Stimulated activated CD4-positive, alpha-beta T cell treated with anti-CD3 and anti-CD28 coated beads, Interleukin-1b, Interleukin-23, amount 100 ng/mL, for 1 hour (primary cell): ENCODE measurements at places on chromosomes 6 and 20.

DNA sequence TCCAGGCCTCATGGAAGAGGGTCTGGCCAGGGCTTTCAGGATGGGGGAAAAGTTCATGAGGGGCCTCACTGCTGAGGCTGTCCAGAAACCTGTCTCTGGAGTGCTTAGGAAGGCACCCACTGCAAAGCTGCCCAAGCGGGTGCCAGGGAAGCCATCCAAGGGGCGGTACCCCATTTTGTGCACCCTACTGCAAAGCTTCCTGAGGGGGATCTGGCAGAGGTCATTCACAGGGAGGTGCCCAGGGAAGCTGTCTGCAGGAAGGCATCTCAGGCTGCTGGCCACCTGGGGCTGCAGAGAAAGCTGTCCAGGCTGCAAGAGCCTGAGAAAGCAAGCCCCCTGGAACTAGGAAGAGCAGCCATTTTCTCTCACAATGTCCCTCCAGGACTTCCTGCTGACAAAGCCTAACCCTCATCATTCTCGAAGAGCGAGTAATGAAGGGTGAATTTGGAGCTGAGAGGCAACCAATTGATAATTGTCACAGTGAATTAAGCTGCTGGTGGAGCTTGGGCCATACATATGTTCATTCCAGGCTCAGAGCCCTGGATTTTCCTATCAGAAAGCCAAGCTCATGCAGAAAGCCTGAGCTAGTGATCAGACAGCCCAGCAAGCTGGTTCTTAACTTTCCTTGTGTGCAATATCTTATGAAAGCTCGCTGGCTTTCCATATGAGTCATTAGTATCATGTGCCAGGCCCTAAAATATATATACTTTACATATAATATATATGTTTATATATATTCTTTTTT, 62.2 kb upstream of the SLC22A16 start:
- no peak for DNase-seq

- no peak for DNase-seq
Measured at GRCh38 chr6:142476452-142476851, 174.6 kb downstream of the ADGRG6 start.

DNA sequence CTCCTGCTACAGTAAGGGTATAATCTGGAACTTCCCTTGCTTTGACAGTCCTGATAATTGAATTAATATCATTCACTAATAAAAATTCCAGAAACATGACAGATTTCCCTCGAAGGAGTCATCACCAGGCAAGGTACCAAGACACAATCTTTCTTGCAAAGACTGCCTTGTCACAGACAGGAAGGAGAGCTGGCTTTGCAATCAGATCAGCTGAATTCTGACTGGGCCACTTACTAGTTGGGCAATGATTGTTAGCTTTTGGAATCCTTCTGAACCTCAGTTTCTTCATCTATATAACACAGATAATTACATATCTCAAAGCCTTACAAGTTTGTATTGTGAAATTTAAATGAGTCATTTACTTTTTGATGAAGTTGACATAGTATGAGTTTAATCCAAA, 344.2 kb downstream of the RFPL4B start:
- DNase-seq = no peak

DNA sequence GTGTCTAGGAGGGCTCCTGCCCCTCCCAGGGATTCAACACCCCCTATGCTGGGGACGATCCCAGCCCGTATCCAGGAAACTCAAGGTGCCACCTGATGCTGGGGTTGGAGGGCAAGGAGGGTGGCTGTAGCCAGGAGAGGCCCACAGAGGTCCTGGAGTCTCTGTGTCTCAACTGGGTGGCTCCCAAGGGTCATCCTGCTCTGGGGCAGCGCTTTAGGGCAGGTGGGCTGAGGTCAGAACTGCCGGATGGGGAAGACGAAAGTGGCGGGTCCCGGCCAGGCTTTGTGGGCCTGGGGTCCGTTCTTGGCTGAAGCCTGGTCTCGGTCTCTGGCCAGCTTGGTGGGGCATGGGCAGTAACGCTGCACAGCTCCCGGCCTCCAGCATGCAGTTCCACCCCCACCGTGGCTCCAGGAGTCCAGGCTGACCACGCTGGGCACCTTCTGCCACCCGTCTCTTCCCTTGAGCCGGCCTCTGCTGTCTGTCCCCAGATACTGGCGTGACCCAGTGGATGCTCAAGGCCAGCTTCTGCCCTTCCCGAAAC, 2.8 kb upstream of the COL20A1 start:
- DNase-seq = no peak

GRCh38 chr20:23710771-23711170, 21.9 kb upstream of the CST4 start:
- DNase-seq = no peak

- no peak for DNase-seq
Measured at GRCh38 chr6:153849072-153849779, 189.8 kb upstream of the OPRM1 start.

DNA sequence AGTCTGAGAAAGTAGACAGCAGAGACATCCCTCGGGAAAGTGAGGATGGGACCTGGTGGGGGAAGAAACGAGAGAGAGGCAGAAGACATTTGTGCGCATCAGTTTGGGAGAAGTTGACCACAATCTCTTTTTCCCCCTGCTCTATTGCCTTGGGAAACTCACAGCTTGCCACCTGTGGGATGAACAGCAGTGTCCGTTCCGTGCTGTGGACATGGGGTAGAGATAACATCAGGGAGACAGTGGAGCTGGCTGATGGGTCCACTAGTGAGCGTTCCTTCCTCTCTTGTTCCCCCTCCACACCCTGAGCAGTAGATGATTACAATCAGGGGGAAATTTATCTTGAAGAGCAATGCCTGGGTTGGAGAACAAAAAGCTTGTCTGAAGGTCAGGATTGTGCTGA, 21.8 kb upstream of the RNF182 start:
- DNase-seq = no peak

- DNase-seq = no peak
Measured at GRCh38 chr6:62367601-62368000, 81.6 kb upstream of the KHDRBS2 start.

- DNase-seq = no peak
Measured at GRCh38 chr6:148837941-148838340, 91.1 kb downstream of the UST start.

DNA sequence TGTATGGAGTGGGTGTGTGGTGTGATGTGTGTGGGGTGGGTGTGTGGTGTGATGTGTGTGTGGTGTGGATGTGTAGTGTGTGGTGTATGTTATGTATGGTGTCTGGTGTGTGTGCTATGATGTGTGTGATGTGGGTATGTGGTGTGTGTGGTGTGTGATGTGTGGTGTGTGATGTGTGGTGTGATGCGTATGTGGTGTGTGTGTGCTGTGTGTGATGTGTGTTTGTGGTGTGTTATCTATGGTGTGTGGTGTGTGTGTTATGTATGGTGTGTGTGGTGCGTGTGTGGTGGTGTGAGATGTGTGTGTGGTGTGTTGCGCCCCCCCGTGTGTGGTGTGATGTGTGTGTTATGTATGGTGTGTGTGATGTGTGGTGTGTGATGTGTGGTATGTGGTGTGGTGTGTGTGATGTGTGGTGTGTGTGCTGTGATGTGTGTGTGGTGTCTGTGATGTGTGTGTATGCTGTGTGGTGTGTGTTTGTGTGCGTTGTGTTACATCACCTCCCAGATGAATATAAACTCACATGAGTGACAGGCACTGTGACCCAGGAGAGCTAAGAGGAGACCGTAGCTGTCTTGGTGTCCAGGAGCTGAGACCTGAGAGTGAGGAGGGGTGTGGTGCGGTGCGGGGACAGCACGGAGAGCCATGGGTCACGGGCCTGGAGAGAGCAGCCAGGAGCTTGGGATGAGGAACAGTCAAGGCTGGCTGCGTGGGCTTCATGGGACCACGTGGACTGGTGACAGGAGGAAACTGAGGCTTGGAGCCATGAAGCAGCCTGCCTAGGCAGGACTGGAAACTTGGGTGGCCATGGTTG, 8.8 kb downstream of the DLGAP4 start:
- no peak for DNase-seq

DNA sequence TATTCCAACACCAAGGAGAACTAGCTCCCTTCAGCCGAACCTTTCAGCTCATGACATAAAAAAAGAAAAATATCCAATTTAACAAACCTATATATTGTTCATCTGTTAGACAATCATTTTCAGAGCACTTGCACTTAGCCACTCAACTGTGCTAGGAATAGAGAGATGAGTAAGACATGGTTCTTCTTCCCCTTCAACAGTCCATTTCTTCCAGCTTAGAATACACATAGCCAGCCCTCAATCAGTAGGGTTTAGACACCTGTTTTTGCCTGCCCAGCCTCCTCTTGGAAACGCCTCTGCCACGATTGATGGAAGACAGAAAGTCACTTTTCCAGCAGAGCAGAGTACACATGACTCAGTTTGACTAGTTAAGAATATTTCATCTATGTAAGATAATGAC, 21.8 kb downstream of the ADNP start:
- no peak for DNase-seq

DNA sequence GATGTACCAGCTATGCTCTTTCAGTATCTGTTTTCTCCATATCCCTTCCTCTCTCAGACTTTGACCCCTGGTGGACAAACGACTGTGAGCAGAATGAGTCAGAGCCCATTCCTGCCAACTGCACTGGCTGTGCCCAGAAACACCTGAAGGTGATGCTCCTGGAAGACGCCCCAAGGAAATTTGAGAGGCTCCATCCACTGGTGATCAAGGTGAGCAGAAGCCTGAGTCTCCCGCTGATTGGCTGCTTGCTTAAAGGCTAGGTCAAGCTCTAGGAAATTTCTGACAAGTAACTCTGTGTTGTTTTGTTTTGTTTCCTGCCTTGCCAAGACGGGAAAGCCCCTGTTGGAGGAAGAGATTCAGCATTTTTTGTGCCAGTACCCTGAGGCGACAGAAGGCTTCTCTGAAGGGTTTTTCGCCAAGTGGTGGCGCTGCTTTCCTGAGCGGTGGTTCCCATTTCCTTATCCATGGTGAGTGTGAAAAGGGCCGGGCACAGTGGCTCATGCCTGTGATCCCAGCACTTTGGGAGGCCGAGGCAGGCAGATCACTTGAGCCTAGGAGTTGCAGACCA, 28.6 kb downstream of the C6orf89 start:
- no peak for DNase-seq
